ENCODE measurements at places on chromosomes 3 and 15.
A peak's percentile ranks its signal among the peaks of the same experiment; 100 is the strongest.

- DNase-seq, result no peak
These were observed 120.5 kb upstream of the ABHD17C start for GRCh38 chr15:80574590-80574989.

DNA sequence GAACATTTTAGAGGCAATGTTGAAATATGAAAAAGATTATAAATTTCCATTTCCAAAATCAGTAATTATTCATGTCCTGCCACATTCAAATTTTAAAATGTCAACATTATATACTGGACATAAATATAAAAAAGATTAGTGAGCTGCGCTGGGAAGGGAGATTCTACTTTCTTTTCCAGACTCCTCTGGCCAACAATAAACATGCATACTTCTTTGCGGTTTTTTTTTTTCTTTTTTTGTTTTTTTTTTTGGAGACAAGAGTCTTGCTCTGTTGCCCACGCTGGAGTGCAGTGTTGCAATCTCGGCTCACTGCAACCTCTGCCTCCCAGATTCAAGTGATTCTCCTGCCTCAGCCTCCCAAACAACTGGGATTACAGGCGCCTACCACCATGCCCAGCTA lies 105.5 kb downstream of the ADAM10 start:
- no peak for DNase-seq

DNA sequence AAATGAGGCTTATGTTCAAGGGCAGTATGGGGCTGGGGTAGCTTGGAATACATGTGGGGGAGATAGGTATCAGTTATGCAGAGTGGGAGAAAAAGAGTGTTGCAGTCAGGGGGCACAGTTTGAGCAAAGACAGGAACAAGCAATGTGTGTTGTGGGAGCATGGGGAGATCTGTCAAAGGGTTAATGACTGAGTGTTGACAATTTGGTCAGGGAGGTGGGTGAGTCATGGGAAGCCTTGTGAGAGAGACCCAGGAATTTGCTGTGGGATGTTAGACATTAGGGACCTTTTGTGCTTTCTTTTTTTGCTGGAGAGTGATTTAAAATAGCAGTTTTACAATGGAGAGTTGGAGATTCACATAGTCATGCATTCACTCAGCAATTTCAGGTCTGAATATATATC lies 221.6 kb upstream of the NR2E3 start:
- peak; percentile 32 for DNase-seq

- no peak for DNase-seq
These were observed 39.5 kb upstream of the IQSEC1 start for GRCh38 chr3:13112521-13113345.

DNA sequence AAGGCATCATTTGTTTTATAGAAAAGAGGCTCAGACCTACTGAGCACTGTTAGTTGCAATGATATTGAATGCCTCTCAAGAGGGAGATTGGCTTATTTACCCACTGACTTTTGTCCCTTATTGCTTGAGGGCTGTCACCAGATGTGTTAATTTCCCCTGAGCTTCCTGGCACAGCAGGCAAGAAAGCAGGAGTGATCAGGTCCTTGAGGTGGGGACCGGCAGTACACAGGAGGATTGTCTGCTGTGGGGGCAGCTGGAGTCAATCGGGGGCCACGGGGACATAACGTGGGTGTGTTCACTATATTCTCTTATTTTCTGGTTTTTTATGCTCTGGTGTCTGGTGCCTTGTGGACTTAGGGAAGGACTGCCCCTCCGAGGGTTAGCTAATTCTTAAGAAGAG lies 44.6 kb downstream of the GASK1A start:
- DNase-seq, result no peak

DNA sequence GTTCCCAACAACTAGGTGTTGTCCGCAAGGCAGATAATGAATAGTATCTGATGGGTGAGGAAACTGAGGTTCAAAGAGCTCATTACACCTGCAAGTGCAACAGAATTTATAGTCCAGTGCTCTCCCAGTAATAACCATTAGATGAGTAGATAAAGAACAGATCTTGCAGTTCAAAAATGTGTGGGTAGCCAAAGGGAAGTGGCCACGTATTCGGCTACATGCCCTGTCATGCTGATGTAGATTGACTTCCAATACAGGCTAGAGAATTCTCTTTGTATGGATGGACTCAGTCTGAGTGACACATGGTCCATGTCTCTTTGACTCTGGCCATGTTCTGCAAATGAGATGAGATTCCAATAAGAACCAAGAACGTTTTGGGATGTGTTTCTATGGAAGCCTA lies 187.9 kb upstream of the LPP start:
- DNase-seq, result no peak

DNA sequence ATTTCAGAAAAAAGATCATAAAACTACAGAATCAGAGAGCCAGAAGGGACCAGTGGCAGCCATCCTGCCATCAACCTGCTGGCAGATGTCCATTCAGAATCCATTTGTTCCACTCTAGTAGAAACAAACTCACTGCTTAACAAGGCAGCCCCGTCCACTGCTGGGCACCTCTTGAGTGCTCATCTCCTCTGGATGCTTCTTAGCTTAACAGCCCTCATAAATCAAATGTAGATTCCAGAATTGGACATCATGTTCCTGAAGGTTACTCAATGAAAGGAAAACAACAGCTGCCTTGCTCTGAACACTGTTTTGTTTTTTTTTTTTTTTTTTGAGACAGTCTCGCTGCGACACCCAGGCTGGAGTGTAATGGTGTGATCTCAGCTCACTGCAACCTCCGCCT lies 37.3 kb downstream of the ABCC5 start:
- no peak for DNase-seq

DNA sequence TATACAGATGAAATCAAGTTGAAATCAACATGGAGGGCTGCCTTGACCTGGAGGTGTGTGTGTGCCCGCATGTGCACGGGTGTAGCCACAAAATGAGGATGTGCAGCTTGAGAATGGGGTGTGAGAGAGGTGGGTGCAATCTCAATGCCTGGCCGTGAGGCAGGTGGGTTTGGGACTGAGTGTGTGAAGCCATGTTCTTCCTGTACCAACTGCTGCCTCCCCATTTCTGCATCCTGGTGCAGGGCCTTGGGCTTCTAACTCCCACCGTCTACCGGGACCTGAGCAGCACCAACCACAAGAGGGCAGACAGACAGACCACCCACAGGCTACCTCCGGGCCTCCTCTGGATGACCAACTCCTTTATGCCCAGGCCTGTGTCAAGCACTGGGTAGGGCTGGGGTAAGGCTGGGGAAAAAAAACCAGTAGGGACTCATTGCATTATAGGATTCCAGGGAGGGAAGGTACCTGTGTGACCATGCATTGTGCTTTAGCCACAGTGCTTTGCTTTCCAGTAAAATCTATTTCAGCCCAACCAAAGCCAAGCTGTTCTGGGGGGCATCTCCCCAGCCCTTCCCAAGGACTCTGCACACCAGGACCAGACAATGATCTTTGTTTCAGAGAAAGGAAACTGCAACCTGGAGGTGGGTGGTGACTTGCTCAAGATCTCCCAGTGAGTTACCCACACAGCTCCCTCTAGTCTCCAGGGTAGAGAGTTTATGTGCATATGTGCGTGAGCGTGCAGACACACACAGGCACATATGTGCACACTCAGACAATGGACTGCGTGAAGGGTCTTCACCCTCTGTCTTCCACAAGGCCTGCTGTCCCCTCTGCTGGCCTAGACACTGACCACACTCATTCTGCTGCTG lies 162.2 kb upstream of the TLE3 start:
- DNase-seq, result no peak

GRCh38 chr3:141600331-141600730 lies 113.5 kb downstream of the RASA2 start:
- DNase-seq, result no peak

- no peak for DNase-seq
These were observed 266.8 kb upstream of the CBLB start for GRCh38 chr3:106135451-106136160.

DNA sequence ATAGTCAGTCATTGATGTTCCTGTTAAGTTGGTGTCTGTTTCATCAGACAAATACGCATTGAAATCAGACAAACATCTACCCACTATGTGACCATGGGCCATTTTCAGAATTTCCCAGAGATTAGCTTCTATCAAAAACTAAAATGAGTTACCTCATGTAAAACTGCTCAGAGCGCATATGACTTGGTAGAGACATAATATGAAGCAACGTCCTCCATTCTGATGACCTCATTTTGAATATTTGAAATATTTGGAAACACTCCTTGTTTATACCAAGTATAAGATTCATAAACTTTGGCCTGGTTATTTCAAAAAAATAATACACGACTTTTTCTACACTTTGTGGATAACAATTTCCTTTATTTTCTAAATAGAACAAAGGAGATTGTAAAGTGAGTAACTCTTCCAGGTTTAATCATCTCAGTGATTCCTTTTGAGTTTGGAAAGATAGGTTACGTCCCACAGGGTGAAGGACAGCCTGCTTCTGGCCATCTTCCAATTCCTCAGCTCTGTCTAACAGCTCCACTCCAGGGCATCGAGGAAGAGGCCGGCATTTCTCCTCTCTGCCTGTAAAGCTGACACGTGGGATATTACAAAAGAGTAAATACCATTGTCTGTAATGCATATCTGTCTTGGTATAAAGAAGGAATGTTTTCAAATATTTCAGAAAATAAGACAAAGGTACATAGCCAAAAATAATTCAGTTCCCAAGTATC lies 122.6 kb downstream of the CADM2 start:
- no peak for DNase-seq

- no peak for DNase-seq
These were observed 5.0 kb downstream of the PTPN23 start for GRCh38 chr3:47385796-47386195.

DNA sequence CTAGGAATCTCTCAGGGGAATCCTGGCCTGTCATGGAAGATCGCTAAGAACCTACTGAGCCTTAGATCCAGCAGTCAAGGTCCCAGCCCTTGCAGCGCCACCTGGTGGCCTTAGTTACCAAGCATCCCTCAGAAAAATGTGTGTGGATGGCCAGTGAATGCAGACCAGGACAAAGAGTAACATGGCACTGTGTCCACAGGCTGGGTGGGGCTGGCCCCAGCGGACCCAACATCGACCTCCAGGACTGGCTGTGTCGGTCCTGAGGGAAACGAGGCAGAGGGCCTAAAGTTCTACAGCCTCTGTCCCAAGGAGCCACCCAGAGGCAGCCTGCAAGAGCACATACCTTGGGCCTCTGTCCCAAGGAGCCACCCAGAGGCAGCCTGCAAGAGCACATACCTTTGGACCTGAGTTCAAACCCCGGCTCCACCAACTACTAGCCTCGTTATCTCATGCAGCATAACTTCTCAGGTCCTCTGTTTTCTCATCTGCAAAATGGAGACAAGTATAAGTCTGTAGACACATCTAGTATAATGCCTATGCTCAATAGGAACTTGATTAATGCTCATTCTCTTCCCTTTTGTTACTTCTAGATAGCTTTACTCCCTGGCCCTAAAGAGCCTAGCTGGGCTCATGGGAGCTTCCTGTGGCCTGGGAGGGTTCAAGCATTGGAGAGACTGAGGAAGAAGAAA lies 57.5 kb upstream of the HERC1 start:
- DNase-seq, result no peak

DNA sequence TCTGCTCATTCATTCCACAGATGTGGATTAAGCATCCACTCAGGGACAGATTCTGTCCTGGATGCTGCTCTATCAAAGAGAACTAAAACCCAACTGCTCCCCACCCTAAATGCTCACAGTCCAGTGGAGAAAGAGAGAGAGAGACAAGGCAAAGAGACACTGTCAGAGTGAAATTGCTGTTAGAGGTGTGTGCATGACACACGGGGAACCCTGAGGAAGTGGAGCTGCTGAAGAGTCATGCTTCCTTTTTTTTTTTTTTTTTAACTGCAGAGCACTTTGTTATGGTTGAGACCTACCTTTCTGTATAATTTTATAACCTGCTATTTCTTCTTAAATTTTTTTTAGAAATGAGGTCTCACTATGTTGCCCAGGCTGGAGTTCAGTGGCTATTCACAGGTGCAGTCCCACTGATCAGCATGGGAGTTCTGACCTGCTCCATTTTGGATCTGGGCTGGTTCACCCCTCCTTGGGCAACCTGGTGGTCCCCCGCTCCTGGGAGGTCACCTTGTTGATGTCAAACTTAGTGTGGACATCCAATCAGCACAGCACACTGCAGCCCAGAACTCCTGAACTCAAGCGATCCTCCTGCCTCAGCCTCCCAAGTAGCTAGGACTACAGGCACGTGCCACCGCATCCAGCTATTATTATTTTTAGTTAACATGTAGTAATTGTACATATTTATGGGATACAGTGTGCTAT lies 18.2 kb upstream of the PSTPIP1 start:
- no peak for DNase-seq

DNA sequence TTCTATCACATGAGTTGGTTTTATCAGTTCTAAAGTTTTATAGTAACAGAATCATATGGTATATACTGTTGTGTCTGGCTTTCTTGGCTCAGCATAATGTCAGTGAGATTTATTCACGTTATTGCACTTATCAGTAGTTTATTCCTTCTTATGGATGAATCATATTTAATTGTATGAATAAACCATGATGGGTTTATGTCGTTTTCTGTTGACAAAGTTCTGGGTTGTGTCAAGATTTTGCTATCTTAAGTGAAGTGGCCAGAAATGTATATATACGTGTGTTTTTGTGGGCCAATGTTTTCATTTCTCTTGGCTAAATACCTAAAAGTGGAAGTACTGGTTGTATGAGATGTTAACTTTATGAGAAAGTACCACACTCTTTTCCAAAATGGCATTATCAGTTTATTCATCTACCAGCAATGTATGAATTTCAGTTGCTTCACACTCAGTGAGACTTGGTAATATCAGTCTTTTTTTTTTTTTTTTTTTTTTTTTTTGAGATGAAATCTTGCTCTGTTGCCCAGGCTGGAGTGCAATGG lies 112.4 kb upstream of the DCBLD2 start:
- no peak for DNase-seq

GRCh38 chr3:107987036-107987939 lies 103.5 kb downstream of the CD47 start:
- DNase-seq, result peak; percentile 91

- no peak for DNase-seq
These were observed 24.1 kb downstream of the TRAK1 start for GRCh38 chr3:42115215-42115614.

- no peak for DNase-seq
These were observed 901 bp downstream of the ICE2 start for GRCh38 chr15:60477916-60478565.

- DNase-seq, result no peak
These were observed 72.2 kb downstream of the PPCDC start for GRCh38 chr15:75095594-75095993.

GRCh38 chr15:39558421-39558820 lies 22.5 kb upstream of the THBS1 start:
- no peak for DNase-seq

DNA sequence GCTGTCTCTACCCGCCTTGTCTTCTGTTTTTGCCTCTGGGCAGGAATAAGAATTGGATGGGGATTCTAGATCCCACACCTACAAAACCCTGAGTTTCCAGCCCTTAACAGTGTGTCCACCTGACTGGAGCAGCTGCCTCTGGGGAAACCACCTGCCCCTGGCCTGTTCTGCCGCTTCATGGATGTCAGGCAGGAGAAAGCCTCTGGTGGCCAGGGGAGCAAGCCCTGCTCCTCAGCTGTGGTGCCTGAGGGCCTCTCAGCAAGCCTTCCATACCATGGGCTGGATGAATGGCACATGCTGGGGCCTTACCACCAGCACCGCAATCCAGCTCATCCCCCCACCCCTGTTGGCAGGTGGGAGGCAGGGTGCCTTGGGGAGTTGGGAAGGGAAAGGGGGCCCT lies 5.3 kb upstream of the CPNE9 start:
- DNase-seq, result no peak

All from amniotic stem cell (primary cell).